ENCODE measurements at places on chromosomes 6 and 20.

GRCh38 chr6:43849844-43850243 lies 79.8 kb downstream of the VEGFA start:
- no peak for DNase-seq

GRCh38 chr6:35019171-35019570 lies 122.0 kb downstream of the TCP11 start:
- no peak for DNase-seq

GRCh38 chr6:22003287-22003686 lies 293.5 kb downstream of the PRL start:
- DNase-seq, result no peak

DNA sequence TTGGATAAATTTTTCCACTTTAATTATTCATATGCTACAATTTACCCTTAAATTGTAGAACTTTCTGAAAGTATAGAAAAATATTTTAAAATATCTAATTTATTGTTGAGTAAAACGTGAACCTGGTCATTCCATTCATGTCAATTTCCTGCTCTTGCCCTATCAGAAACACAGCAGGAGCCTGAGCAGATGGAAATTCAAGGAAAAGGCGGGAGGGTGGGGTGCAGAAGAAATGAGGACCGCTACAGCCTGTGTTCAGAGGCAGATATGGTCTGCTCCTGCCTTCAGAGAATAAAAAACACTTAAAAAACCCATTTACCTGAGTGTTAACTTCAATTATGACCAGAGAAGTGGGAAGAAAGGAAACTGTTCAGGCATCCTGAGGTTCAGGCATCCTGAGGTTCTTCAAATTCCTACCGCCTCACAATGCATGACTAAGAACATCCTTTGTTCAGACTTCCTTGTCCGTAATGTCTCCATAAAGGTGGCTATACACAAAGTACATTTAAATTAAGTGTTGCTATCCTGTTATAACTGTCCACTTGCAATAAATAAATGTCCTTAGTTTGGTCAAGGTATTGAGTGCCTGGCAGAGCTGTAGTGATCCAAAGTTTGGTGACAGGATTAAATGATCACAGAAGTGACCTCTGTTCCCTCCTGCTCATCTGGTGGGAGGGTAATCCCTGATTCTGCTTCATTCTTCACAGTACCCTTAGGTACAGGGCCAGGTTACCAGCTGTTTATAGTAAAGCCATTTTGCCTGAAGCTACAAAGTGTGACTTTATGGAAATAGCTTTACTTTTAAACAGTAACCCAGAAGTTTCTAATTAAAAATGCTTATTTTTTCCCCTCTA lies 109.1 kb downstream of the MAN1A1 start:
- DNase-seq, result no peak

- no peak for DNase-seq
Observed at GRCh38 chr20:12409501-12409900, 491.8 kb downstream of the BTBD3 start.

DNA sequence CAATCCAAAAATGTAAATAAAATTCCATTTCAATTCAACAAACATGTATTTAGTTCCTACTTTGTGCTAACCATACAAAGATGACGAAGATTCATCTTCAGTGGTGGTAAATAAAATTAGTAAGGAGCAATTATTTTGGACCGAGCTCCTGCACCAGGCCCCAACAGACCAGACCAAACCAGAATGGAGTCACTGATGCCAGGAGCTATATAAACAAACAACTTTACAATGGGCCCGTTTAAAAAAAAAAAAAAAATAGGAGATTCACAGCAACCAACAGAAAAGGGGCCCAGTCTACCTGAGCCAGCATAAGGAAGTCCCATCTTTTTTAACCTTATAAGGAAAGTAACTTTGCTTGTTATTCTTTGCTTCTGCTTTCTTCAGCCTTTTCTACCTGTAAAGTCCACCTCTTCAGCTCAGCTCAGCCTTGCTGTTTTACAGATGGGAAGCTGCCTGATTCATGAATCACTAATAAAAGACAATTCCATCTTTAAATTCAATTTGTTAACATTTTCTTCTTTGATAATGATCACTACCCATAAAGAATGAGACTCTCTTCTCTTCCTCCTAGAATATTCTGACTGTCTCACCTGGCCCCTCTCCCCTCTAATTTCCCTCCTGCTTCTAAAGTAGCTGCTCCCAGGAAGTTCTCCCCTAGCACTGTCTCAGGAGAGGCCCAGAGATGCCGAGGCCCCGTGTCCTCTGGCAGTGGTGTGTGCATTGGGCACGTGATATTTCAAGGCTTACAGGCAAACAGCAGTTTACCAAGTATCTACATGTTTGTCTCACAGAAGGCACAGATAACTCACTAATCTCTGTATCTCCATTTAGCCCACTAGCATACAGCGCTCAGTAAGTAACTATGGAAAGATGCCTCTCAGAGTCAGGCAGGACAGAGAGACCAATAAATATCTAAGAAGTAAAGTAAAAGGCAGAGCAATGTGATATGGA lies 8.4 kb downstream of the MBOAT1 start:
- peak; percentile 53 for DNase-seq

DNA sequence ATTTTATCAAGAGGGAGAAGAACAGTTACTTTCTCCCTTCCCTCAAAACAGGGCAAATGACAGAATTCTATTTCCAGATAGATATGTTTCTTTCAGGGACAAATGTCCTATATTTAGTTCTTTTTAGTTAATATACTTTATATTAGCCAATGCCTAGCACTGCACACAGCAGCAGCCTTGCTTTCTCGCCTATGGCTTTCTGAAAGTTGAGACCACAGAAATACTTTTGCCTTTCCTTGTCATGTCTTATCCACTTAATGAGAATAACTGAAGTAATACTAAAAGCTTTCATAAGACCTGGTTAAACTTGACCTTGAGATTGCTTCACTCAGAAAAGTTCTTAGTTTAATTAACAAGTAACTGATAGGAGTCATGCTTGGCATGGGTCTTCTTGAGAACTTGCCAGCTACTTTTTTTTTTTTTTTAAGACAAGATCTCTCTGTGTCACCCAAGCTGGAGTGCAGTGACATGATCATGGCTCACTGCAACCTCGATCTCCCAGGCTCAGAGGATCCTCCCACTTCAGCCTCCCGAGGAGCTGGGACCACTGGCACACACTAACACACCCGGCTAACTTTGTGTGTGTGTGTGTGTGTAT lies 159.3 kb downstream of the CDKAL1 start:
- no peak for DNase-seq

DNA sequence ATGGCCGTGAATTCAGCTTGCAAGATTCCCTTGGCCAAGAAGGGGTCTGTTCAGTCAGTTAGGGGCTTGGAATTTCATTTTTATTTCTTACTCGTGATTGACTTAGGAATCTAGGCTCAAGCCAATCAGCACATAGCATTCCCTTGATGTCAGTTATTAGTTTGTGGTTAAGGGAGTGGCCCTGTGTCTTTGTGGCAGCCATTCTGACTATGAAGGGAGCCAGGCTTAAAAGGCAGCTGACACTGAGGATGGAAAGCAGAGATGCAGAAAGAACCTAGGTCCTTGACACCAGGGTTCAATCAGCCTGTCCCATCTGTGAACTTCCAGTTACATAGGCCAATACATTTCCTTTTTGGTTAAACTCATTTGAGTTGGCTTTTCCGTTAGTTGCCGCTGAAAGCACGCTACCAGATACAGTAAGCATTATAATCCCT lies 48.1 kb downstream of the MCUR1 start:
- DNase-seq, result no peak

DNA sequence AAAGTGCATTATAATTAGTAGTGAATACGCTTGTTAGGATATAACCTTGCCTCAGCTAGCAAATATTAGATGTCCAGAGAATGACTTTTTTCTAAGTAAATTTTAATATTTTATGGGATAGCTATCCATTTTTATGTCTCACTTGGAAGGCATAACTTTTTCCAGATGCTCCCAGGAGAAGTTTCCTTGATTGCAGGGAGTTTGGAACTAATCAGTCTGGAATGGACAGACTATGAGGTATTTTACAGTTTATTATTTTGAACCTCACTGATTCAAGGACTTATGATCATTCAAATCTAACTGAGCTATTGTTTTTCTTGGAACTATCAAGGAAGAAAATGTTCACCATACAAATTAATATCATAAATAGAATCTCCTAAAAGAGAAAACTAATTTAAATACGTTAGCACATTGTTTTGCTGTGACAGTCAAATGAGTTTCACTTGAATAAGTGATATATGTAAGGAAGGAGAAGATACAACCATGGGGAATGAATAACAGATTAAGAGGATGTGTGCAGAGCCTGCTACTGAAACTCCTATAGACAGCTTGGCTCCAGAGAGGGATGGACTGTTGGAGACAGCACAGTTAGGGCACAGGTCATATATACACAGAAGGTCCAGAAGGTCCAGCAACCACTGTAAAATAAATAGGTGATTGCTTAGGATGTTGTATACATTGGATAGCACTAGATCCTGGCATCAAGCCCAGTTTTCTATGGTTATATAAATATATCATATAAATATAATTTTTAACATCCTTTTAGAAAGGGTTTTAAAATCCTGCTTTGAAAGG lies 20.6 kb upstream of the LCA5 start:
- DNase-seq, result no peak

GRCh38 chr6:151494235-151494935 lies 568 bp downstream of the CCDC170 start:
- peak; percentile 71 for DNase-seq

- DNase-seq, result no peak
Observed at GRCh38 chr6:160439751-160440150, 91.6 kb downstream of the SLC22A3 start.

DNA sequence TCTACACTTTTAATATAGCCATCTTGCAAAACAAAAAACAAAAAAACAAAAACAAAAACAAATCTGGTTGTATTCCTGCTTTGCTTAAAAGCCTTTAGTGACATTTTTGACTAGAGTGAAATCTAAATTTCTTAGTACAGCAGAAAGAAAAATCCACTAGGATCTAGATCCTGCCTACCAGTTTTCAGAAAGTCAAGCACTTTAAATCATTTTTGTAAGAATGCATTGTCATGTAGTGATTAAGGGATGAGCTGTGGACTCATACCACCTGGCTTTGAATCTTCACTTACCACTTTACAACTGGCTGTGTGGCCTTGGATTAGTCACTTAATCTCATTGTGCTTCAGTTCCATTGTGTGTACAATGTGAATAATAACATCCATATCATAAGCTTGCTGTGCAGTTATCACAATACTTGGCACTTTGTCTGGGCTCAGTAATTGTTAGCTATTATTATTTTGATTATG lies 4.0 kb downstream of the MKKS start:
- no peak for DNase-seq

GRCh38 chr20:22264917-22265316 lies 319.5 kb downstream of the FOXA2 start:
- DNase-seq, result no peak

DNA sequence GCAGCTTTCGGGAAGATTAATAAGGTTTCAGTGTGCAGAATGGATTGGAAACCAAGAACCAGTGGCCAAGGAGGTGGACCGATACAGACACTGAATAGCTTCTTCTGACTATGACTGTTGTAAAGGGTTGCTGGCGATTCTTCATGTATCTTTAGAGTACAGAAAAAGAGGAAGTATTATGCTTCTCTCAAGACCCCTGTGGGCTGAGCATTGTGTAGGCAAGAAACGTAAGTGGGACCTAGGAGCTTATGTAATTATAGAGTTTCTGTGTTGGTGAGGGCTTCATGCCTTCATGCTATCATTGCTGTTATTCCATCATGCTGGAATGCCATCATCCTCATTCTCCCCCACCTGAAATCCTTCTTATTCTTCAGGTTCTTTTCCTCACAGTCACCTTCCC lies 105.4 kb upstream of the AKIRIN2 start:
- DNase-seq, result no peak

- DNase-seq, result no peak
Observed at GRCh38 chr6:21299216-21299615, 294.3 kb upstream of the SOX4 start.

- no peak for DNase-seq
Observed at GRCh38 chr6:43271103-43271815, 26.8 kb upstream of the SLC22A7 start.
